Stimulated activated CD8-positive, alpha-beta memory T cell treated with anti-CD3 and anti-CD28 coated beads, Interleukin-7, amount 100 ng/mL, for 4 hours (primary cell): ENCODE measurements at places on chromosomes 5 and 9.

- no peak for DNase-seq
Observed at GRCh38 chr9:16727452-16728136, 142.9 kb downstream of the BNC2 start.

GRCh38 chr5:148382961-148383360 lies 797 bp upstream of the FBXO38 start:
- DNase-seq: no peak

- no peak for DNase-seq
Observed at GRCh38 chr9:109450346-109450745, 47.8 kb downstream of the PTPN3 start.

DNA sequence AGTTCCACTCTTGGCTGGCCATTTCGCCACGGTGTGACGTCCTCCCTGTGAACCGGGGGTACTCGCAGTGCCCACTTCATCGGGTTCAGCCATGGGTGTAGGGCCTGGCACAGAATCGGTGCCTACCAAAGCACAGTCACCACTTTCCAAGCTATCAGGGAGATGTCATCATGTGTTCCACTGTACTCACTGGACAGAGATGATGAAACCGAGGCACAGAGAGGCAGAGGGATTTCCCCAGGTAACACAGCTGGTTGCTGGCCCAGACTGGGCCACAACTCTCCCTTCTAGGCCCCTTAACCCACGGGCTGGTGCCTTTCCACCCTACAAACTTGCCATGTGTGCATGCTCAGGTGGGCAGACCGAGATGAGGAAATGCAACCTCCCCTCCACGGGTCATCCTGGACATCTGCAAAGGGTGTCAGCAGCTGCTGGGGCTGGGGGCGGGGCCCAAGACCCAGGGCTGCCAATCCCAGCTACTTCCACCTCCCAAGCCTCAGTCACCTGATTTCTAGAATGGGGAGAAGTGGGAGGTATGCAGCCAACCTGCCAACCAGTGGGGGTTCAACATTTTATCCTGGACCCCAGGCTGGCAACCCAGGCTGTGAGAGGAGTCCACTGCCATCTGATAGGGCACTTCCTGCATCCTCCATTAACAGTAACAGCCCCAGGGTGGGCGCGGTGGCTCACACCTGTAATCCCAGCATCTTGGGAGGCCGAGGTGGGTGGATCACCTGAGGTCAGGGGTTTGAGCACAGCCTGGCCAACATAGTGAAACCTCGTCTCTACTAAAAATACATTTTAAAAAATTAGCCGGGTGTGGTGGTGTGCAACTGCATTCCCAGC lies 893 bp upstream of the SH2D3C start:
- DNase-seq: peak; percentile 62

DNA sequence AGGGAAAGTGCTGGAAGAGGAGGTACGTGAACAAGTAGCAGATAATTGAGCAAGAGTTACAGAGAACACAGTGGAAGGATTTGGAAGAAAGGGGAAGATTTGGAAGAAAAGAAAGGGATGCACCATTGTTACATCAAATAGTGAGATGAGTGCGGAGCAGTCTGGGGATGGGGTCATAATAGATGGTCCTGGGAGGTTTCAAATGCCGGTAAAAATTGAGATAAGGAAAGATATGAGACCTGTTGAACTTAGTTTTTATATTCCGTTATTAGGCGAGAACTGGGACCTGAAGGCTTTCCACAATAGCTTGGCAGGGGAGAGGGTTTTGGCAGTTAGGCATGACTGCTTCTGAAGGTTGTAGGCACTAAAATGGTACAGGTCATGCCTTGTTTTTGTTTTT lies 20.9 kb downstream of the ATP6V0E1 start:
- DNase-seq: no peak

GRCh38 chr5:84286662-84287061 lies 98.0 kb downstream of the EDIL3 start:
- no peak for DNase-seq

GRCh38 chr9:34684816-34685215 lies 6.3 kb downstream of the CCL19 start:
- no peak for DNase-seq

GRCh38 chr5:1222147-1222546 lies 3.0 kb upstream of the SLC6A18 start:
- DNase-seq: no peak
